ENCODE measurements at places on chromosomes 5 and 9.

DNA sequence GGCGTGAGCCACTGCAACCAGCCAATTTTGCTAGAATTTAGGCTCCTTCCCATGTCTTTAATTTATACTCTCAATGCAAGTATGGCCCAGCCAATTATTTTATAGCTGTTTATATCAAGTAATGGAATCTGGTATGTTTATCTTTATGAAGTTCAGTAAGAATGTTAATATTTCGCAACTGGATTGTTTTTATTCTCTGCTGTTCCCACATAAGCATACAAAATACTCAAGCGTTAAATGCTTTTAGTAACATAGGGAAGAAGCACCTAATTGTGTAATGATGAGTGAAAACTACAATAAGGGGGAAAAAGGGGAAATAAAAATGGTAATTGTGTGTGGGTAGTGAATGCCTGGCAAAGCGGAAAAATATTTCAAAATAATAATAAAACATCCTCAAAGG lies 21.3 kb downstream of the PWWP2A start:
- no peak for DNase-seq

DNA sequence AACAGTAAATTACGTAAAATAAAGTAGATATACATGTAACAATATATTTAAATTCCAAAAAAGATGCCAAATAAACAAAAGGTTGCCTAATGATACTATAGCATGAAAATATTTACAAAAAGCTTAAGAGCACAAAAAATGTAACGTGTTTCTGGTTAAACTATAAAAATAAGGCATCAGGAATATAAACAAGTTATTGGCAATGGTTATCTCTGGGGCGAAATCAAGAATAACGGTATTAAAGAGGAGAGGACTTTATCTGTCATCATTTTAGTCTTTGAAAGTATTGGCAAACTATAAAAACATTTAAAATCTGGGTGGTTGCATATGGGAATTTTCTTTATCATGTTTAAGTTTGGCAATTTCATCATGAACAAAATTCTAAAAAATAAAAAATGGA lies 1599.2 kb downstream of the MAT2B start:
- no peak for DNase-seq

DNA sequence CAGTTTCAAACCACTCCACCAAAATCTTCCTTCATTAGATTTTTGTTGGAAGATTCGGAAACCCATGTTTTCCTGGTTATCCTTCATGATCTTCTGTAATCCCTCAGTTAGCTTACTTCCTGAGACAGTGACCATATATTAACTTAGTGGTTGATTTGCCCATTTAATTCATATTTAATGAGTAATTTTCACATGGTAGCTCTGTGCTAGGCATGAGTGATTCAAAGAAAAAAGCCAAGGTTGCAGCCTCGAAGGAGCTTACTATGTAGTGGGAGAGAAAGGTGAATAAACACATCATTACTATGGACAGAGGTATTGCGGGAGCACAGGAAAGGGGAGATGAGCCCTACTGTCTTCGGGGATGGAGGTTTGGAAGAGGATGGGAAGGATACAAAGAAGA lies 158.5 kb downstream of the TLE1 start:
- DNase-seq = no peak

GRCh38 chr5:152306386-152306785 lies 98.7 kb downstream of the NMUR2 start:
- DNase-seq = no peak

GRCh38 chr5:9168791-9169556 lies 376.9 kb downstream of the SEMA5A start:
- no peak for DNase-seq

GRCh38 chr9:121133104-121133816 lies 58.5 kb downstream of the CNTRL start:
- DNase-seq = no peak

DNA sequence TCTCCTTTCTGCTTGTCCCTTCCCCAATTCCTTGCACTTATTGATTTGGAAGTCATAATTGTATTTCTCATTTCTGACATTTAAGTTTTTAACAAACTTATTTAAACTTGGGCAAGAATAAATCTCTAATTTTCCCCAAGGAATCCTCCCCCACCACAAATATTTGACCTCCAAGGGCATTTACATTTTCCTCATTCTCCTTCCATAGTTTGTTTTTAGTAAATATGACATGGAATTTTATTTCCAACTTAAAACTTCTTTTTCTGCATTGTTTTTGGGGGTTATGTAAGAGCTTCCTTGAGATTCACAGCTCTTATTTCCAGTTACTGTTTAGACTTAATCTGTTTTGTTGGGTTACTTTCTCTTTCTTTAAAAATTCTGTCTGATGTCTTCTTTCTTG lies 64.9 kb downstream of the ZNF618 start:
- DNase-seq = no peak

DNA sequence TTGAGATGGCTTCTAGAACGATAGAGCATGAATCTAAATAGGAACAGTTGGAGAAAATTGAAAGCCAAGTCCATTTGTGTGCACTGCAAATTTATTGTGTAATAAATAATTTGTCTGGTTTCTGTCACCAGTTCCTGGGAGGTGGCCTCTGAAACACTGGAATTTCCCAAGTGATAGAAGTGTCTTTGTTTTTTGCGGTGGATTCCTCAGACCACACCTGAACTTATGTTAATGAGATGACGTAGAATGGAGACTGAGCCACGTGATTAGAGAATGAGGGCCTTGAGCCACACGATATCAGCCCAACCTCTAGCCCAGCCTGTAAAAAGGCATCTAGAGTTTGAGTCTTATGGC lies 105.1 kb downstream of the MSX2 start:
- DNase-seq = no peak

Data from muscle of arm (tissue), 14 donors.